Omental fat pad (tissue), 4 donors: ENCODE measurements at places on chromosomes 3 and 15.

- DNase-seq: no peak
These were observed 258.7 kb downstream of the SLCO3A1 start for GRCh38 chr15:92112180-92112579.

- no peak for DNase-seq
These were observed 63.4 kb downstream of the ERC2 start for GRCh38 chr3:56404884-56405283.

- no peak for DNase-seq
These were observed 572 bp downstream of the DNAJB11 start for GRCh38 chr3:186570941-186571643.

- no peak for DNase-seq
These were observed 21.8 kb downstream of the MGLL start for GRCh38 chr3:127800508-127800907.

DNA sequence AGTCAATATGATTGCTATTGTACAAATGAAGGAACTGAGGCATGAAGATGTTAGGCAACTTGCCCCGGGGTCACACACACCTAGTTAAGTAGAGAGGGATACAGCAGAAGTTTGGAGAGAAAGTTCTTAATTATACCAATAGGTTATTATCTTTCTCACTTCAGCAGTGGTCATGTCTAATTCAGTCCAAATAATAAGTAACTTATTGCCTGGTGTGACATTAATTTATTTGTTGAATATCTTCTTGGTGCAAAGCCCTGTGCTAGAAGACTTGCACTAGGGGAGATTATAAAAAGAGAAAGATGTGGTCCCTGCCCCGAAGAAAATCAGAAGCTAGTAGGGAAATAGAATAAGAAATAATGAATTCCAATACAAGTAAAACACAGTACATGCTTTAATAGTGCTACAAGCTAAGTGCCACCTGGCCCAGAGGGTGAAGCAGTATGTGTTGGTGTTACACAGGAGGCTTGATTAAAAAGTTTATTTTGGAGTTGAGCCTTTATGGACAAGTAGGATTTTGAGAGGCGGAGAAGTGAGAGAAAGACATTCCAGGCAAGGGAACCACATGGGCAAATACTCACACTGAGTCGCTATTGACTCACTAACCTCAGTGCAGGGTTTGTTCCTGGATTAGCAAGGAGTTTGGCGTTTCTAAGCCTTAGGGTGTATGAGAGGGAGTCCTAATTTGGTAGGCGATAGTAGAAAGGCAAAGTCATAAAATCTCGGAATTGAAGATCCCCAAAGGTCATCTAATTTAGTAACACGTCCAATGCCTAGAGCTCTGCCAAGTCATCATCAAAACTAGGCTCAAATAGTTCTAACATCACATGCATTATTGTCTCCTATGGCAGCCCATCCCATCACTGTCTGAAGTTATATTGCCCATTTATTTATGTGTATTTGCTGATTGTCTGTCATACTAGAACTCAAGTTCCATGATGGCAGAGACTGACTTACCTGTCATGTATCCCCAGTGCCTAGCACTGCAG lies 19.2 kb upstream of the GSK3B start:
- DNase-seq: no peak

- DNase-seq: no peak
These were observed 54.9 kb downstream of the IGF1R start for GRCh38 chr15:98703126-98703685.

- no peak for DNase-seq
These were observed 581.3 kb downstream of the UNC13C start for GRCh38 chr15:54559405-54560069.

DNA sequence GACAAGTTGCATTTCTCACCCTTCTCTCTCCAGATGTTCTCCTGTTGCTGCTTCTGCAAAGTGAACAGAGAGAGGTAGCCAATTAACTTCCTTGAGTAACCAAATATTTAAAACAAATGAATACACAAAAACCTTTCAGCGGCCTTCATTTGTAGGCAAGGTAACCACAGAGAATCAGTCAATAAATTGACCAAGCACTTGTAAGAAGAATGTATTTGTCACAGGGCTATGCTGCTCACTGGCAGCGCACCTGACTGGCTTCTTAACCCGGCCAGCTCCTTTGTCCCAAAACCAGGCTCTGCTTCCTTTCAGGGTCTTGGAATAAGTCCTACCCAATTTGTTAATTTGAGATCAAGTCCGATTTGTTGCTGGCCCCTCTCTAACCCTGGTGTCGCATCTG lies 43.5 kb upstream of the STXBP5L start:
- no peak for DNase-seq

- DNase-seq: no peak
These were observed 45.9 kb downstream of the CGNL1 start for GRCh38 chr15:57422113-57422754.

- DNase-seq: no peak
These were observed 185.9 kb downstream of the SUCLG2 start for GRCh38 chr3:67468511-67468910.

GRCh38 chr3:185760550-185760949 lies 64.3 kb downstream of the IGF2BP2 start:
- DNase-seq: no peak

GRCh38 chr3:127105587-127105986 lies 87.3 kb upstream of the PRR23E start:
- DNase-seq: no peak

DNA sequence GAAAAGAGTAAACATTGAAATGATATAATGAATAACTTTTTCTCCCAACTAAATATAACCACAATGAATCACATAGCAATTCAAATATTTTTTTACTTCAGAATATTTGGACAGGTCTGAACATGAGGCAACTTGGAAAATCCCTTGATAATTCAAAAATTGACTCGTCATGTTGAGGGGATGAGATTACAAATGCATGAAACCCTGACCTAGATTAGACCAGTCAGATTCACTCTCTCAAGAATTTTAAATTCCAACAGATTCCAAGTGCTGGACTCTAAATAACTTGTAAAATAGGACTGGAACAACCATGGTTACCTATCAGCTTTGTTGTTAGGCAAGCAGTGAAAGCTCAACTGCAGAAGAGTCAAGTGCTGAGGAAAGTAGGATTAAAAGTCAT lies 317.5 kb downstream of the GBE1 start:
- DNase-seq: no peak

DNA sequence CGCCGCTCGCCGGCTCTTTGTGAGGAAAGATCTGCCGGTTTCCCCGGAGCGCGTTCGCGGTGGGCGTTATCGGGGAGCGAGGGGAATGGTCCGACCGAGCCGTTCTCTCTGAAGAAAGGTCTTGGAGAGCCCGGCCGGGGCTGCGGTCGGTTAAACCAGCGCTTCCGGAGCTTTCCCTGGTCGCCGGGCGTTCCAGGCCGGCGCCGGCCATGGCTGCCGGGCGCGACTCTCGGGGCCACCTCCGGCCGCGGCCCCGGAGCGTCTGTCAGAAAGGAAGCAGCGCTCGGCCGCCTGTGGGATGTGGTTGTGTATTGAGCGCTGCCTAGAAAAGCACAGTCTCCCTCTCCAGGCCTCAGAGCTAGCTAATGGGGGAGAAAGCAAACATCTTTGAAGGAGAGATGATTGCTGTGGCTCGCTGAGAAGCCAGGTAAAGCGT lies 731 bp downstream of the FYTTD1 start:
- peak; percentile 40 for DNase-seq

DNA sequence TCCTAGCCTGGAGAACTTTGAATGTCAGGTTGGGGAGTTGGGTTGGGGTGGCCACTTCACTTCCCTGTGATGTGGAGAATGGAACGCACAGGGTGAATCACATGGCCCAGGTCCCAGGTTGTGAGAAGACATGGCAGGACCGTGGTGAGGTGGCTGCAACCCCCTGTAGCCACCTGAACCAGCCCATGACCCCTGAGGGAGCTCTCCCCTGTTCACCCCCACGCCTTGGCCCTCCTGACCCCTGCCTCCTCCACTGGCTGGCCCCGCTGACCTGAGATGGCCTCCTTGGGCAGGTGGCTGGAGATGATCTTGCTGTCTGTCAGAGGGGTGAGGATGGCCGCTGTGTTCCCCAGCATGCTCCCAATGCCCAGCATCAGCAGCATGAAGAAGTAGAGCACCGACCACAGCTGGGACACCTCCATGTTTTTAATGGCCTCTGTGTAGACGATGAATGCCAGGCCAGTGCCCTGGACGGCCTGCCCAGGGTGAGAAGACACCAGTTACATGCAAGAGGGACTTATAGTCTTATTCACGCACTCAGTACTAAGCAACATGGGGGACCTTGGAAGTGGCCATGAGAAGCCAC lies 31.0 kb downstream of the SLC6A20 start:
- no peak for DNase-seq

GRCh38 chr15:72358650-72359171 lies 17.1 kb downstream of the HEXA start:
- DNase-seq: no peak

GRCh38 chr3:17009826-17010225 lies 125.1 kb downstream of the PLCL2 start:
- DNase-seq: no peak

DNA sequence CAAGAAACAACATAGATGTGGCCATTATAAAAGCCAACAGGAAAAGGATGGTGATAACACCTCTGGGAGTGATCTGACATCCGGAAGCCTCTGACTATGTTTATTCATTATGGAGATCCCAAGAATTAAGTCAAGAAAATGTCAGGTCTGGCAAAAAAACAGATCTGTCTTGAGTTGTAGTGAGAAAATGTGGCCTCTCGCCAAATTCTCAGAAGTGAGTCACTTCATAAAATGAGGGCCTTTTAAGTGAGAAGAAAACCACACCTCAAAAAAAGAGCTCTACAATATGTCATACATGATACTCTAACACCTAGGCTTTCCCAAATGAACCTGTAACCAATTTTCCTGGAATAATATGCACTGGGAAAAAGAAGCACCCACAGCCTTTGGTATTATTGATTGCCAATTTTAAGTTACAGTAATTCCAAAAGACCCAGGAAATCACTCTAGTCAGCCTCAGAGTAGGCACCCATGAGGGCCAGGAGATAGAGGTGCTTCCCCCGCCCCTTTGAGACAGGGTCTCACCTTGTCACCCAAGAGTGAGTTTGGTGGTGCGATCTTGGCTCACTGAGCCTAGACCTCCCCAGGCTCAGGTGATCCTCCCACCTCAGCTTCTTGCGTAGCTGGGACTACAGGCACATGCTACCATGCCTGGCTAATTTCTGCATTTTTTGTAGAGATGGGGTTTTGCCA lies 38.0 kb downstream of the CCR3 start:
- peak; percentile 45 for DNase-seq

- DNase-seq: no peak
These were observed 61.5 kb upstream of the GALNT15 start for GRCh38 chr3:16112910-16113504.

DNA sequence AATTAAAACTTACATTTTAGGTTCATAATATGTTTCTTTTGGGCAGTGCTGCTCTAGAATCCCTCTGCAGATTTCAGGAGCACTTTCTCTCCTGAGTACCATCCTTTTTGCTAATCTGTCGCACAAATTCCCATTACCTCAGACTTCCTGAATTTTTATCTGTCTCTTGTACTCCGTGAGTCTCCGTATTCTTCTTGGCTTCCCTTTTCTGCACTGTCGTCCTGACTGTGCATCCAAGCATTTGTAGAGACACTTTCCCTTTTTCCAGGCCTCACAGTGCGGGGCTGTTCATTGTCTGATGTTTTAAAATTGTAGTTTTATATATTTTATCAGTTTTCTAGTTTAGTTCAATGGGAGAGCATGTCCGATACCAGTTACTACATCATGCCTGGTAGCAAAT lies 27.3 kb downstream of the MEF2A start:
- DNase-seq: no peak

DNA sequence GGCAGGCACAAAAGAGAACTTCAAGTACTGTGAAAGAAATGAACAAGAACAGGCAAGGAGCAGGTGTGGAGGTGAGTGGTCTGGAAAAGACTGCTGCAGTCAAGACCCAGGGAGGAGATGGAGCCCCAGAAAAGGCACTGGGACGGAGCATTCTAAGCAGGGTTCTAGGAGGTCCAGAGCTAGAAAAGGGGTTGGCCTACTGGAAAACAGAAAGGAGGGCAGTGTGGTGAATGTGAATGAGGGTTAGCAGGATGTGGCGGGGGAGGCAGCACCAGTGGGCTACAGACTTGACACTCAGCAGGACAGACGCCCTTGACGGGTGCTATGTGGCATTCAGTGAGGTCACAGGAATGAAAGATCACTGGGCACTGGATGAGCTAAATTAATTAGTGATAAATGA lies 75.7 kb downstream of the SENP2 start:
- DNase-seq: no peak

DNA sequence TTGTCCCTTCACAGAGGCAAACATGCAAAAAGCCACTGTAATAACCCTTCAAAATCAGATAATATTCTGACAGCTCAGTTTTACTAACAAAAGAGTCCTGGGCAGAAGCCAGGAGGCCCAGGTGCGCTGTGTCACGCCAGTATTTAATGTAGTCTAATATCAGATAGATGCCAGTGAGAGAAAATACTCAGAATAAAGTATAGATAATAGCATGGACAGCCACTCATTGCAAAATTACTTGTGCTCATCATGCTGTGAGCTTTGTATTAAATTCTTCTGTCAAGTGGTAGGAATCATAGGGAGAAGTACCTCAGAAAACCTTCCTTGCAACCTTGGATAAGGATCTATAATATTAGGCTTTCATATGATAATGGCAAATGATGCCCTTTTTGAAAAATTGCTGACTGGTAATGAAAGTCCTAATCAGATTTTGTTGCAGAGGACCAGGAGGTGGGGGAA lies 1154.3 kb downstream of the ROBO1 start:
- no peak for DNase-seq

- no peak for DNase-seq
These were observed 50.4 kb upstream of the NEO1 start for GRCh38 chr15:73001840-73002239.

DNA sequence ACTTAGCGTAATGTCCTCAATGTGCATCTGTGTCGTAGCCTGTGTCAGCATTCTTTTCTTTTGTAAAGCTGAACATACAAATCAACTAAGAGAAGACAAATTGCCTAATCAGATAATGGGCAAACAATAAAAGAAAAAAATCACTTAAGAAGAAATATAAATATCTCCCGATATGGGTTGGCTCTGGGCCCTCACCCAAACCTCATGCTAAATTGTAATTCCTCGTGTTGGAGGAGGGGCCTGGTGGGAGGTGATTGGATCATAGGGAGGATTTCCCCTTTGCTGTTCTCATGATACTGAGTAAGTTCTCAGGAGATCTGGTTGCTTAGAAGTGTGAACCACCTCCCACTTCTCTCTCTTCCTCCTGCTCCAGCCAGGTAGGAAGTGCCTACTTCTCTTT lies 285.0 kb upstream of the LYSMD4 start:
- no peak for DNase-seq

- no peak for DNase-seq
These were observed 476.4 kb upstream of the AGTR1 start for GRCh38 chr3:148221303-148221702.

GRCh38 chr15:73338058-73338457 lies 30.7 kb downstream of the HCN4 start:
- no peak for DNase-seq

GRCh38 chr3:178233371-178234071 lies 302.7 kb upstream of the KCNMB2 start:
- DNase-seq: no peak

DNA sequence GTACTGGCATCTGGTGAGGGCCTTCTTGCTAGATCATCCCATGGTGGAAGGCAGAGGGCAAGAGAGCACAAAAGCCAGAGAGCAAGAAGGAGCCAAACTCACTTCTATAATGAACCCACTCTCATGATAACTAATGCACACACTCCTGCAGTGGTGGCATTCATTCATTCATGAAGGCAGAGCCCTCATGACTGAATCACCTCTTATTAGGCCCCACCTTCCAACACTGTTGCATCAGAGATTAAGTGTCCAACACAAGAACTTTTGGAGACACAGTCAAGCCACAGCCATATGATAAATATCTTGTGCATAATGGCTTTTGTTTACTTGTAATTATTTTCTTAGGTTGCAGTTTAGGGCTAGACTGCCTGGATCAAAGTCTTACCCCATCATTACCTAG lies 182.7 kb downstream of the TIGIT start:
- DNase-seq: no peak

- peak; percentile 28 for DNase-seq
These were observed 47.0 kb downstream of the ZNF609 start for GRCh38 chr15:64507293-64507802.
